HT1080 (cell line): ENCODE measurements at places on chromosomes 2 and 18.

- DNase-seq, result peak; percentile 56
Observed at GRCh38 chr18:67417864-67418523, 98.5 kb downstream of the DSEL start.

- DNase-seq, result no peak
Observed at GRCh38 chr2:239780236-239780994, 244.7 kb downstream of the NDUFA10 start.

DNA sequence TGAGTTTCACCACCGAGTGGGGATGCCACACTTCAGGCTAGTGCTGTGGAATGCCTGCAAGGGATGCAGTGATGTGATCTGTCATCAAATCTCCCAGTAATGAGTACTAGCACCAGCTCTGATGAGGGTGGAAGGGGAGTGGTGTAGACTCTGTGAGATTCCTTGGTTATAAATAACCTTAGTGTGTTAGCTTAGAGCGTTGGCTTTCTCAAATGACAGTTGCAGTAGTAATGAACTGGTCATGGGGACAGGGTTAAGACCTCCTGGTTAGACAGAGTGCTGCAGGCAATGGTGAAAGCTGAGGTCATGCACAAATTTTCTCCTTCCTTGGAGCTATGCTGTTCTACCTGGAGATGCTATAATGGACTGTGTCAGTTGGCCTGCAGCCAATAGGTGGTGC is 1063.4 kb upstream of the CRIM1 start:
- DNase-seq, result no peak

- DNase-seq, result no peak
Observed at GRCh38 chr18:32867936-32868335, 95.1 kb upstream of the KLHL14 start.

DNA sequence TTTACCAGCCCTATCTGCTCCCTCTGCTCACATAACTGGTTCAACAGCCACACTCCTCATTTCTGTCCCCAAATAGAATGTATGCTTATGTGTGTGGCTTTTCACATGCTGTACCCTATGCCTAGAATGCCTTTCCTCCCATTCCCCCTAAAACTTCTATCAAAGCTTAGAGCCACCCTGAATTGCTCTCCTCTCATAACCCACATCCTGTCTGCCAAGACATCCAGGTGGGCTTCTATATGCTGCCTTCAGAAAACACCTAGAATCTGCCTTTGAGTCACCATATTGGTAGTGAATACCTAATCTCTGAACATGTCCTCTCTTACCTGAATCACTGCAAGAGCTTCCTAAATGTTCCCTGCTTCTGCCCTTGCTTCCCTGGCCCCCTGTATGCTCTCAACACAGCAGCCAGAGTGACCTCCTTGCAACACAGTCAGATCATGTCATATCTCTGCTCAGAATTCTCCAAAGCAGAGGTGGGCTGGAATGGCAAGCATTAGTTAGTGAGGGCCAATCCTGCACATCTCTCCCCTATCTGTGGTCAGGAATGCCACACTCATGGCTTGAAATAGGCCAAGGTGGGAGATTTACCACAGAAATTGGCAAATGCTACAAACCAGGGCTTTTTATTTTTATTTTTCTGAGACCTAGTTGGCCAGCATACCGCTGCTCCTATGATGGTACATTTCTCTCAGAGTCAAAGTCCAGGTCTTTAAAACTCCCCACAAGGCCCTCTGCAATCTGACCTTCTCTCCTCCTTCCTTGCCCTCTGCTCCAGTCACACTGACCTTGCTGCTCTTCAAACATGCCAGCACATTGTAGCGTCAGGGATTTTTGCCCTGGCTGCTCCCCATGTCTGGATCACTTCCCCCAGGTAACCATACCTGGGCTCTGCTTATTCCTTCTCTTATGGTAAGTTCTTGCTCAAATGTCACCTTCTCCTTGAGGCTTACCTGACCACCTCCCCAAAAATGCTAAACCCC is 111.8 kb upstream of the STON1 start:
- no peak for DNase-seq

DNA sequence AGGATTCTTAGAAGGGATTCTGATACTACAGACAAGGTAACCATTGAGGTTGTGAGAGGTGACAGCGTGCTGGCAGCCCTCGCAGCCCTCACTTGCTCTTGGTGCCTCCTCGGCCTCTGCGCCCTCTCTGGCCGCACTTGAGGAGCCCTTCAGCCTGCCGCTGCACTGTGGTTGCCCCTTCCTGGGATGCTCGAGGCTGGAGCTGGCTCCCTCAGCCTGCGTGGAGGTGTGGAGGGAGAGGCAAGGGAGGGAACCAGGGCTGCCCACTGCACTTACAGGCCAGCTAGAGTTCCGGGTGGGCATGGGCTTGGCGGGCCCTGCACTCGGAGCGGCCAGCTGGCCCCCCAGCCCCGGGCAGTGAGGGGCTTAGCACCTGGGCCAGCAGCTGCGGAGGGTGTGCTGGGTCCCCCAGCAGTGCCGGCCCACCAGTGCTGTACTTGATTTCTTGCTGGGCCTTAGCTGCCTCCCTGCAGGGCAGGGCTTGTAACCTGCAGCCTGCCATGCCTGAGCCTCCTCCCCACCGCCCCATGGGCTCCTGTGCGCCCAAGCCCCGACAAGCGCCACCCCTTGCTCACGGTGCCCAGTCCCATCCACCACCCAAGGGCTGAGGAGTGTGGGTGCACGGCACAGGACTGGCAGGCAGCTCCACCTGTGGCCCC is 23.9 kb upstream of the RIT2 start:
- DNase-seq, result no peak

DNA sequence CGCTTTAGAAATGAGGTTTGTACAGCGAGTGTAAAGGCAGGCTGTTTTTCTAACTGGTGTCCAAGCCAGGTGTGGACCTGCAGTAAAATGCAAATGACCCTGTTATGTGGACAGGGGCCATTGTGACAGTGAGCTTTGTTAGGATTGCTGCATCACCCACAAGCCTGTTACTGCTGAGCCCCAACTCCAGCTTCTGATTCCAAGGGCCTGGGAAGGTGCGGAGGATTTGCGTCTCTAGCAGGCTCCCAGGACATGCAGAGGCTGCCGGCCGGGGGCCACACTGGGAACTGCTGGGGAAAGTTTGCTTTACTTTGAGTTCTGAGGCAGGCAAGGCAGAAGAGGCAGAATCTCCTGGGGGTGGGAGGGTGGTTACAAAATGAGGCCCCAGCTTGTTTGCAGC is 164.1 kb downstream of the GLI2 start:
- no peak for DNase-seq

DNA sequence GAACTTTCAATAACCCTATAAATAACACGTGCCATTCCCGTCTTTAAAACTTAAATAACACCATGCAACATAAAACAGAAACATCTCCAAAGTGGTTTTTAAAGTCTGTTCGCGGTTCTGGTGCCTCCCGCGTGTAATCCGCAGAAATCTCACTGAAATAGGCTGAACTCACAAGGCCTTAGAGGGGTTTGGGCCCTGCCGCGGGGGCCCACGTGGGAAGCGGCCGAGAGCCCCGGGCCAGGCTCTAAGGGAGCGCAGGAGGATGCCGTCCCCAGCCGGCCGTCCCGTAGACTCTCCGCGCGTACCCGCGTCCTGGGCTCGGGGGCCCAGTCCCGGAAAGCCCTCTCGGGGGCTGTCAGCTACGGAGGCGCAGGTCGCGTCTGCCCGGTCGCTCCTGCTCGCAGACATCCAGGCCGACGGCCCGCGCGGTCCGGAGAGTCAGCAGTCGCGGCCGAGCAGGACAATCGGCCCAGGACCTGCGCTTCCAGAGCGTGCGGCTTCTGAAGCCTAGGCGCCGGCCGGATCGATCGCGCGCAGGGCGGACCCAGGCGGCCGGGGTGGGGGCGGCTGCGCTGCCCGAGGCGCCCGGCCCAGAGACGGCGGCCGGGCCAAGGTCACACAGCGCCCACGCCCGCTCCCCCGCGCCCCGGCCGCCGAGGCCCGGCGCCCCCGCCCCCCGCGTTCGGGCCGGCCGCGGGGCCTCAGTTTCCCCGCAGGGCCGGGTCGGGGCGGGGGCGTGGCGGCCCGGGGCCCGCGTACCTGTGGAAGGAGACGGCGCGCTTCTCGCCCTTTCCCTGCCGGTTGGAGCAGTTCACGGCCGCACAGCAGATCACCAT is 558 bp downstream of the THAP4 start:
- peak; percentile 36 for DNase-seq

GRCh38 chr2:168165985-168166901 is 81.2 kb downstream of the STK39 start:
- no peak for DNase-seq

- no peak for DNase-seq
Observed at GRCh38 chr2:169945515-169945914, 118.3 kb downstream of the UBR3 start.

GRCh38 chr2:96115631-96116423 is 544 bp downstream of the ADRA2B start:
- DNase-seq, result no peak

DNA sequence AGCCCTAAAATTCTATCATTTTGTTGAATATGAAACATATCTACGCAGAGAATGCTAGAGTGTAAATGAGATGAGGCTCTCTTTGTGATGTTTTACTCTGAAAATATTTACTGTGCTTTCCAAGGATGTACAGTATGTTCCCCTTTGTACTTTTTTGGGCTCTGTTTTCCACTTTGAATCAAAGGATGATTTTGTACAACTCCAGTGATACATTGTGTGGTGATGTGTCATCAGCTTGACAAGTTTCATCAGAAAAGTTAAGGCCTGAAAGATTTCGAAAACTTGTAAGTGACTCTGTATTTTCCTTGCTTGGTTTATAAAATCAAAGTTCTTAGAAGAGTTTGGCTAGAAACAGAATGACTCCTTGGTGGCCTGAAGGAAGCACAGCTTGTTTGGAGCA is 206.3 kb downstream of the LTBP1 start:
- peak; percentile 44 for DNase-seq

DNA sequence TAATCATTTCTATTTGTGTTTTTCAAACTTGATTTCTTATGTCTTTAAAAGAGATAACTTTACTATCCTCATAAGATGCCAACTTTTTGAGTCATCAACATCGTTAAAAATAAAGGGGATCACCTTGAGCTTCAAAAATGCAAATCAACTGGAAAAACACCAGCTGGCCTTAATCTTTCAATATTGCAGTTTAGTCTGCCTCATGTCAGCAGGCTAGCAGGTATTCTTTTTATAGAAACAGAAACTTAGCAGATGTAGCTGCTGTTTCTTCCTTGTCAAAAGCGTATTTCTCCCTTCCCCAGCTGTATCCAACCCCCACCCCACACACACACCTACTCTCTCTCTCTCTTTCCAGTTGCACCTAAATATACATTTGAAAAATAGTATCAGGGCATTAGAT is 154.1 kb upstream of the ZNF804A start:
- DNase-seq, result no peak

- DNase-seq, result no peak
Observed at GRCh38 chr18:5103286-5103685, 93.8 kb downstream of the AKAIN1 start.

- DNase-seq, result no peak
Observed at GRCh38 chr18:63878925-63879324, 8.6 kb upstream of the SERPINB2 start.

DNA sequence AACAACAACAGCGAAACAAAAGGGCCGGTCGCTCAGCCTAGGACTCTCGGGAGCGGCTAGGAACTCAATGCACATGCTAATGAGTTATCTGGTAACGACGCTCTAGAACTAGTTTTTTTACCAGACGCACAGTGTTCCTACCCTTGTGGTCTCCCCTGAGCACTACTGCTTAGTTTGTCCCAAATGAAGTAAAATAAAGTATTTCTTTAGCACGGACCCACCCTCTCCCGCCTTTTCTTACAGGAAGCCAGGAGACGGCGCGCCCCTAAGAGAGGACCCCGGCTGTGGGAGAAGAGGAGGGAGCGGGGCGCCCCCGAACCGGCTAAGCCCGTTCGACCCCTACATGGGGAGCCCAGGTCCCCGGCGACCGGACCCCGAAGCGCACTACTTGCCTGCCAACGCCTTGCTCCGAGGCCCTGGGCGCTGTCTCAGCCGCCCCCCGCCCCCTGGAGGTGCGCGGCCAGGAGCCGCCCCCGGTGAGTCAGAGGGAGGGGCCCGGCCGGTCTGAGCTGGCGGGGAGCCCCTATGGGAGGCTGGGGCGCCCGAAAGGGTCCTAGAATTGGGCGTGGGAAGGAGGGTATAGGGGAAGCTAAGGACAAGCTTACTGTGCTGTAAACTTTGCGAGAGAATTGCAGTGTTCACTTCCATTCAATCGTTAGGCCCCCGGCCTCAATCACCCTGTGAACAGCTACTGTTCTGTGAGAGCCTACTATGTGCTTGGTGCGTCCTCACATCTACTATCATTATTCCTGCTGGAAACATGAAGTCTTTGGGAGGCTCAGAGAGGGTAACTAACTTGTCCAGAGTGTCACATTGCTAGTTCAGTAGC is 3.6 kb upstream of the CAPG start:
- DNase-seq, result no peak

DNA sequence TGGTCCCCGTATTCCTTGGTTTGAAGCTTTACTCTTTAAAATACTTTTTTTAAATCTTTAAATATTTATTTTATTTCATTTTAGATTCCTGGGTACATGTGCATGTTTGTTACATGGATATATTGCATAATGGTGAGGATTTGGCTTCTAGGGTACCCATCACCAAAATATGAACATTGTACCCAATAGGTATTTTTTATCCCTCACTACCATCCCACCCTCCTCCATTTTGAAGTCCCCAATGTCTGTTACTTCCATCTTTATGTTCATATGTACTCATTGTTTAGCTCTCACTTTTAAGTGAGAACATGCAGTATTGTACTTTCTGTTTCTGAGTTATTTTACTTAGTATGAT is 59.5 kb upstream of the IL1RL1 start:
- no peak for DNase-seq

DNA sequence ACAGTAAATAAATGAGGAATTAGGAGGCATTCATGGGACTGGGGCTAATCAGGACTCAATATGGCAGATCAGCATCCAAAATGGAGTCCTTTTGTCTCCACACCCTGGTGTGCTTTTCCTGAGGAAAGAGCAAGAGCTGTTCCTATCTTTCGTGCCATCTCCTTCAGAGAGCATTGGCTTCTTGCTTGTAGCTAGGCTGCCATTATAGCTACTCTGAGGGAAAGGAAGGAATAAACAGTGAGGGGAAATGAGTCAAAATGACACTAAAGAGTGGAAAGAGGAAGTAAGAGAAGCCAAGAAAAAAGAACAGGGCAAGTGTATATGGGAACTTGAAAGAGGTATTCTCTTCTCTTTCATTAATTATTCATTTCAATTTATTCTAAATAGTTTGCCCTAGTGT is 8.4 kb upstream of the NMI start:
- DNase-seq, result peak; percentile 42

DNA sequence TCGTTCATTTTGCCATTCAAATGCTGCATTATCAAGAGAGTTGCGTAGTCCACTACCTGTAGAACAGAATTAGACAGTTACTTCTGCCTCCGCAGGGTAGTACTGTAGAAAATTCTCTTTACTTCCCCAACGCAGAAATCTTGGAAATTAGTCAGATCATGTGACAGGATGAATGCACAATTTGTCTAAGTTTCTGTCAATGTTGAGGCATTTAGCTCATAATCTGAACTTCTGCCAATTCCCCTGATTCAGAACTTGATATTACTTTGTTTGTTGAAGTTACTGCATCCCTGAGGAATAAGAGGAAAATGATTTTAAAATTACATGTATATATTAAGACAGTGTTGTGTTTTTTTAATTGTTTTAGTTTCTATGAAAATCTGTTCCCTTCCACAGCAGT is 83.4 kb downstream of the TTC27 start:
- peak; percentile 57 for DNase-seq
